ENCODE measurements at places on chromosomes 7 and 10.

DNA sequence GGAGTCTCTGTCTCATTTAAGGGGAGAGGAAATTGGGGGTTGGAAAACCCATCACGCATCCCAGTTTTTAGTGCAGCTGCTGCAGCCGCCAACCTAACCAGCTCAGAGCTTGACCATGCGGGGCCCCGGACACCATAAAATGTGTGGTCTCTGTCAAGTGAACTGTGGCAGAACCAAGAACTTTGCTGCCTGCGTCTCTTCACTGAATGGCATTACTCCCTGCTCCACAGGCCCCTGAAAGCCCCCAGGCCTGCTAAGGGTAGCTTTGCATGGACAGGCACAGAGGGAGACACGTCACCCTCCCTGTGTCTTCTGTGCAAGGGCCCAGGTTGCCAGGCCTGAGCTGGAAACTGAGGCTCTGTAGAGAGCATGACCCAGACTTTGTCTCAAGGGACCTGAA is 144.6 kb upstream of the GPR26 start:
- DNase-seq = no peak

DNA sequence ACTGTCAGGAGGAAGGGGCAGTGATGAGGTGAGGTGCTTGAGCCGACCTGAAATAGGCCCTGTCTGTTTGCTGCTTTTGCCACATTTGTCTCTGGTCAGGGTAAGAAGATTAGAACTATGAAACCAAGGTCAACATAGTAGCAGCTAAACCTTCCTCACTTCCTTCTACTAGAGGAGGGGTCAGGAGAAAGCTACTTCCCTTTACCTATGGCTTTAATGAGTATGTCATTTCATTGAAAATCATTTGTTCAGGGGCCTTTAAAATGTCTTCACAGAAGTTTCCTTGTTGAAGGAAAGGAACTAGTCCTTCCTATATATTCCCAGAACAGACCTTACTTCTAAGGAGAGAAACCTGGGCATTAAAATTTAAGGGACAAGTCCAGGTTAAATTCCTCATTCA is 19.0 kb downstream of the HYAL4 start:
- DNase-seq = no peak

- no peak for DNase-seq
These were observed 62.3 kb upstream of the CABCOCO1 start for GRCh38 chr10:61600399-61600798.

- no peak for DNase-seq
These were observed 45.5 kb downstream of the CTBP2 start for GRCh38 chr10:125114761-125115391.

DNA sequence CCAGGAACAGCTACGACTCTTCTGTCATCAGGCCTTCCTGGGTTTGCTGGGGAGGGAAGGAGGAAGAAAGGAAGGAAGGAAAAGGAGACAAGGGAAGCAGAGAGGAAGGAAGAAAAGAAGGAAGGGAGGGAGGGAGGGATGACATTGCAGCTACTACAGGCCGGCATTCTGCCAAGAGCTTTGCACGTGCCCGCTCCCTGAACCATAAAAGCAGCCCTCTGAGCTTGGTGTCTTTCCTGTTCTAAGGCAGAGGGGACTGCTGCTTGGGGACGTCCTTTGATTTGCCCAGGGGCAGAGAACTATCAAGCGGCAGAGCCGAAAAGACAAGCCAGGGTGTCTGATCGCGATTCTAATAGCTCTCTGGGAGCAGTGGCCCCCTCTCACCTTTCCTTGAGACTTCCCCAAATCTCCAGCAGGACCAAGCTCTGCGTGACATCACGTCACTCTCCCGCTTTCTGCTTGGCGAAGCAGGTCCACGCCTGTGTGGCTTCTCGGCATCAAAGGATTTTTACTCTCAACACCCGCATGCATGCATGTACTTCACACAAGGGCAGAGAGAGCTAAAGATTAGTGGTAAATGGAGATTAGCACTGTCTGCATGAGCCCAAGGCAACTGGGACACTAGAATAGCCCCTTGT is 167.8 kb upstream of the AUTS2 start:
- no peak for DNase-seq

GRCh38 chr10:11755512-11756263 is 13.5 kb downstream of the ECHDC3 start:
- no peak for DNase-seq

- no peak for DNase-seq
These were observed 108.4 kb upstream of the BTBD16 start for GRCh38 chr10:122162671-122163173.

GRCh38 chr7:37201876-37202198 is 246.8 kb downstream of the ELMO1 start:
- DNase-seq = no peak

- no peak for DNase-seq
These were observed 10.0 kb upstream of the TSPAN33 start for GRCh38 chr7:129134356-129134987.

DNA sequence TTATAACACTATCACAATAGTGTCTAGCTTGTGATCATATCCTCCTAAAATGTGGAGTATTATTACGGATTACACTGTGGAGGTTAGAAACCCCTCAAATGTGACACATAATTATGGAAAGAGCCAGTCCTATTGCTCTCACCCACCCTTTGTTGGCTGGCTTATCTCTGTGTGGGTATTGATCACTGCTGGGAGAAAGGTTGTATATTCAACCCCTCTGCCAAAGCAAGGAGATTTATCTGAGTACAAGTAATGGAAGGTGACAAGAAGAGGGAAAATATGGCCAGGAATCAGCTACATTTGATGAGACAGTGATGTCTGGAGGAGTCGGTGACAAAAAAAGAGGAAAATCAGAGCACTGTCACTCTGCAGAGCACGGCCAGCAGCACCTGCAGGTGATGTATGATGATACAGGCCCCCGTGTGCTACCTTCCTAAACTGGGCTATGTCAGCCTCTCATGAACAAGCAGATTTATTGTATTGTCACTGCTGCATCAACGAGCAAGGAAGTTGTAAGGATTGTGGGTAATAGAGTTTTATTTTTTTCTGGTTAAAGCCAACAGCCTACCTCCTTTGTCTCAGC is 235.3 kb downstream of the PHF14 start:
- no peak for DNase-seq

GRCh38 chr7:113188396-113188795 is 70.0 kb upstream of the SMIM30 start:
- no peak for DNase-seq

DNA sequence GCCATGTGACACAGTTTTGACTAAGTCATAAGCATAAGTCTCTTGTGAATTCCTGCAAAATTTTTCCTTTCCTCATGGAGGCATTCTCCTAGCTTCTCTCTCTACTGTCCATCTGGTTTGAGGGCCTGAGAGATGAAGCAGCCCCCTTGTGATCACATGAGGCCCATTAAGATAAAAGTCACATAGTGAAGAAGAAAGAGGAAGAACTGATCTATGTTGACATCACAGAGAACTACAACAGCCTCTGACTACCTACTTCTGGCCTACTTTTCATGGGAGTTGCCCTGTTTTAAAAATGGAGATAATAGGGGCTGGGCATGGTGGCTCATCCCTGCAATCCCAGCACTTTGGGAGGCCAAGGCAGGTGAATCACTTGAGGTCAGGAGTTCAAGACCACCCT is 50.4 kb downstream of the TFEC start:
- no peak for DNase-seq

DNA sequence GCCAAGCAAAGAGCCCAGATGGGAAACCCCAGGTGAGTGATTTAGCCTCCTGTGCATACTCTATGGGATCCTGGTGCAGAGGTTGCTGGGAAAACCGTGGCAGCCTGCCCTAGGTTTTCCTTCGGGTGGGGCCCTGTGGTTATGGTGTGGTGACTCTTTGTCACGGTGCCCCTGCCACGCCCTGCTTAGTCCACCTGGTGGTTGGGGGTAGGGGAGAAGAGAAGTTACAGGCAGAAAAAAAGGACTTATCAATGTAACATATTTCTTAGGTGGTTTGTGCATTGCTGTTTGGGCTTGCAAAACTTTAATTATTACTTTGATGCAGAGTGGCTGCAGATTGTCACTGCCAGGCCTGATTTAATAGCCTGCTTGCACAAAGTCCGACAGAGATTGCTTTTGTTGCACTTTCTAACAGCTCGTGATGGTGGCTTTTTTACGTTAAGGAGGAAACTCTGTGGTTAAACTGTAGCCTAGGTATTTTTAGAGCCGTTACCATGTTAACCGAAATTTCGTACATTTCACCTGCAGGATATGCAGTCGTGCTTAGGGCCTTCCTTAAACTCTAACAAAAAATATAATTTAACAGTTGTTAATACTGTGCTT is 197.4 kb downstream of the RNLS start:
- DNase-seq = no peak

- DNase-seq = no peak
These were observed 837 bp upstream of the IGFBP3 start for GRCh38 chr7:45921699-45922519.

DNA sequence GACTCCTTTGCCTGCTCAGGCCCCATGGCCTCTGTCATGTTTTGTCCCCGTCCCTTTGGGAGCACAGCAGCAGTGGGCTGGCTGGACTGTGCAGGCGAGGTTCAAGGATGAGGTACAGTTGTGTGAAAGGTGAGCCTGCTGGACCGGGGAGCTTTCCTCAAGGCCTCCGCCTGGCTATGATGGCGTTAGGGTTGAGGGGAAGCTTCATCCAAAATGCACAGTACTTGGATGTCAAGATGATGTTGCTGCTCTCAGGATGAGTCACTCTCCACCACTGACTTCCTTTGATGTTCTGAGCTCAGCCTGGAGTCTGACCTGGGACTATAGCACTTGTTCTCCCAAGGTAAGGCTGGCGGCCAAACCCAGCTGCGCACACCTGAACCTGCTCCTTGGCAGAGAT is 152.7 kb upstream of the SHH start:
- DNase-seq = no peak

DNA sequence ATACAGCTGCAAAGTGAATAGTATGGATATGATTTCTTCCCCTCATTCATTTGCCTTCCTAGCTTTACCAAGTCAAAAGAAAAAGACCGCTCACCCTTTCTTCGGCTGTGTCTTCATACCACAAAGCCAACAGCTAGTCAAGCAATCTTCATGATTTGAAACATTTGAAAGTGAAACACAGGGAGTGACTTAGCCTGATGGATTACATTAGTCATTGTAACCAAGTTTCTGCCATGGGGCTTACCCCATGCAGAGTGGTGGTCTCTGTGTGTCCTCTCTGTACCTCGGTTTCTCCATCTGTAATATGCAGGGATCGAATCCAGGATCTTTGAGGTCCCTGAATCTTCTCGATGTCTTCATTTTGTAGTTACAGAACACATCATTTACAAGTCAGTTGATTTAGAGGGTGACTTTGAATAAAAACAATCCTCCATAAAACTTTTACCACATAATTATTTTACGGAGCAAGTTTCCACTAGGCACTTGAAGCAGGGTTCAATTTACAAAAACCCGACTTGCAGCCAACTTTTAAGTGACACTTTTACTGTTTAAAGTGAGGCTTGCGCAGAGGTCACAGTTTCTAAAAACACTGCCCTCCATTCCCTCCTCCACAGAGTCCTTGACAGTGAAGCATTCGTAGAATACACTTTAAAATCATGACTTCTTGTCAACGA is 2.2 kb upstream of the LGI1 start:
- no peak for DNase-seq

DNA sequence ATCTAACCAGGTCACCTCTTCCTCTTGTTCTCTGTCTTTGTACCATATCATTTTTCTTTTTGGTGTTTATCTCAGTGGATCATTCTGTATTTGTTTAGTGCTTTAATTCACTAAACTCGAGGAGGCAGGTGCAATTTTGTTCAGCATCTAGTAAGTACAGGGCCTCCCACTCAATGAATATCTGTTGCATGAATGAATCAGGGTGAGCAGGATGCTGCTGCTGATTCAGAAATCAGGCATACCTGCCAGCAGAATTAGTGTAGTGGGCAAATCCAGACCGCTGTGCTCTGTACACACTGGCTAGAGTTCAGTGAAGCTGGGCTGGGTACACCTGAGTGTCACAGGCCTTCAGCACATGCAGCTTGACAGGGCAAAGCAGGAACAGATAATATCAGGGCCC is 511.9 kb downstream of the SUGCT start:
- no peak for DNase-seq

DNA sequence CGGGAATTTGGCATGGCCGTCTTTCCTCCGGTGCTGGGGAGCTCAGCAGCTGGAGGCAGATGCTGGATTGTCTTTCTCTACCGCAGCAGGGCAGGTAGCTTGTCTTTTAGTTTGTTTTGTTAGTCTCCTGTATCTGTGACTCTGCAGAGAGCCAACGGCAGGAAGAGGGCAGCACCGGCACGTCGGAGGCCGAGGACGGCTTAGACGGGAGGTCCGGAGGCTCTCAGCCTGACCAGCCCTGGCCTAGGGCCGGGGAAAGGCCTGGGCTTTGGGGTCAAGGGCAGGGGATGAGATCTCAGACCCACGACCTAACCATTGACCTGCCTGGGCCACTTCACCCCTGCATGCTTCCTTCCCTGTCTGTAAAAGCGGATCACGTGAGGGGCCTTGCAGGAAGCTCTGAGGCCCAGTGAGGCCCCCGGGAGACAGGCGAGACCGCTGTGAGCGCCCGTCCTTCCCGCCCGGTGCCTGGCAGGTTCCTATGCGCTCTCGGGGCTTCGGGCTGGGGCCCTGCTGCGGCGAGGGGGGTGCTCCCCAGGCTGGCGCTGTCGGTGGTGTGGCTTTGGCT is 72.7 kb downstream of the LHPP start:
- DNase-seq = no peak

GRCh38 chr7:18294411-18294810 is 201.1 kb upstream of the HDAC9 start:
- DNase-seq = no peak

DNA sequence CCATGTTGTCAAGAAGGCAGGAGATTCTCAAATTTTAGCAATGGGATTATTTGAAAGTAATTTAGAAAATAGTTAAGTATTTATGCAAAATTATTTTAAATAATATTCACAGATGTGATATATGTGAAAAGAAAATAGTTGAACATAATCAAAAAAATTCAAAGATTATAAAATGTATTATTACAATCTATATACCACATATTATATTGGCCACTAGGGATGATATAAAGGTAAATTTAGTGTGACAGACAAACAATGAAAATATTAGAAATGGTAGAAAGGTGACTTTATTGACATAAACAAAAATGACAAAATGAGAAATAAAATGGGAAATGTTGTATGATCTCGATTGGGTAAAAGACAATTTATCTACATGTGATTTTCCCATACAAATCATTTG is 385.5 kb downstream of the PCDH15 start:
- no peak for DNase-seq

DNA sequence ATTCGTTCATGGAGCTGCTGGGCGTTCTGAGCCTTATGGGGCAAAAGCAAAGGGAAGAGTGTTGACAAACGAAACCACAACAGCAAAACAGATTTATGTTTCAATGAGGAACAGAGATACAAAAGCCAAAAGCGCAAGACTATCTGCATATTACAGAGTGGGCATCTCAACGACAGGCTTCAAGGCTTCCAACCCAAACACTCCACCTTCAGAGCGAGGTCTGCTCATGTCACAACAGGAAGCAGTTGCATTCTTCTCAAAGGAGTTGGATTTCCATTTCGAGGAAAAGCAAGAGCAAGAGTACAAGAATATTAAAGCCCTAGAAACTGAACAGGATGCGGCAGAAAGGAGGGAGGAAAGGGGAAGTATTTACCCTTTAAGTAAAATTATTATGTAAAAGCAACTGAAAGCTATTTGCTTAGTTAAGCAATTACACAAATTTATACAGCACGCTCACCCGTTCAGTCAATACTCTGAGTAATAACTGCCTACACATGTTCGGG is 189.3 kb downstream of the ELMO1 start:
- DNase-seq = no peak
